ENCODE measurements at places on chromosomes 5 and 9. TPM values are rescaled to one million over a fixed set of nuclear protein-coding genes. Genes with fewer than 3 reads are reported as not detected.

PRR7 gene
- 16.8 TPM for total RNA-seq

LIX1 gene
- not detected for total RNA-seq

GRCh38 chr5:206406-206805, 11.5 kb downstream of the CCDC127 start:
- H3K4me3 ChIP-seq: no peak overlapping the region
- H3K27me3 ChIP-seq: peaks cover 2% of the 10 kb centered on the region
- no peak for DNase-seq
- H3K4me1 ChIP-seq: peaks cover 24% of the 10 kb centered on the region
- peaks cover 28% of the 10 kb centered on the region for H3K36me3 ChIP-seq

DNA sequence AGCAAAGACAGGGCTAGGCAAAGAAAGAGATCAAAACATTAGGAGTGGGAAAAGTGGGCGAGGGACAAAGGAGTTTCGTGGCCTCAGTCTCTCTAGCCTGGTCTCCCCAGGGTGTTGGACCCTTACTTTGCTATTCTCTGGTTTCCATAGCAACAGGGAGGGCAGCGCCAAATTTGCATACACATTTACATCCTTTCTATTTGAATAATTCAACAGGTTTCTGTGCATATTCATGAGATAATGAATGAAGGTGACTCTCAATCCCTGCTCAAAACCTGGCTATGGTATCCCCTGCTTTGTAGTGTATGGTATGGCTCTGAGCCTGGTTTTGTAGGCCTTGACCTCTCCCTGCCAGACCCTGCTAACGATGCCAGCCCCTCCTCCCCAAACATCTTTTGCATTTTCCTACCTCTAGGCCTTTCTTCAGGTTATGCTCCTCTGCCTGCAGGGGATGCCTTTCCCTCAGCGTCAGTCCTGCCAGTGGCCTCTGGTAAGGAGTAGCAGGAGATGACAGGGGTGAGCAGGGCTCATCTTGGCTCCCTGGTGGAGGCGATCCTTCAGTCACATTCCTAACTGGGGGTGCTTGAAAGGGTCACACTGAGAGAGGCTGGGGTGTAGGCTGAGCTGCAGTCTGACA, 9.8 kb downstream of the RPP25L start:
- H3K4me3 ChIP-seq: no peak overlapping the region
- DNase-seq: no peak
- H3K4me1 ChIP-seq: no peaks in the 10 kb centered on the region
- no peaks in the 10 kb centered on the region for H3K36me3 ChIP-seq
- peaks cover 27% of the 10 kb centered on the region for H3K27me3 ChIP-seq
- no peak overlapping the region for H3K27ac ChIP-seq

DNA sequence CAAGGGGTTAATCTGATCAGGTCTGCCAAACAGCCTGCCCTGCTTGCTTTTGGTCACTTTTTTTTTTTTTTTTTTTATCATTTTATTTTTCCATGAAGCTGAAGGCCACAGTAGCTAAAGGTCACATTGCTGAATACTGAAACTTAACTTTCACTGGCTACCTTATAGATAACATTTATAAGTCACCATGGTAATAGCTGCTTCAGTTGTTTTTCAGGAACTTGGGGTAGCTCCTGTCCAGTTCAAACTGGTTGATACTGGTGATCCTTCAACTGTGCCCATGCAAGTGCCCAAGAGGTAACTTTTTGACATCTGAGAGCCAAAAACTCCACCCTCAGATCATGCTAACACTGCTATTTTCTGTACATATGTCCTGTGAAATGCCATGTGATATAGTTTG, 68.3 kb upstream of the RGS7BP start:
- no peak for DNase-seq
- H3K4me1 ChIP-seq: no peaks in the 10 kb centered on the region
- no peaks in the 10 kb centered on the region for H3K27me3 ChIP-seq
- no peak overlapping the region for H3K4me3 ChIP-seq
- no peak overlapping the region for H3K27ac ChIP-seq

DNA sequence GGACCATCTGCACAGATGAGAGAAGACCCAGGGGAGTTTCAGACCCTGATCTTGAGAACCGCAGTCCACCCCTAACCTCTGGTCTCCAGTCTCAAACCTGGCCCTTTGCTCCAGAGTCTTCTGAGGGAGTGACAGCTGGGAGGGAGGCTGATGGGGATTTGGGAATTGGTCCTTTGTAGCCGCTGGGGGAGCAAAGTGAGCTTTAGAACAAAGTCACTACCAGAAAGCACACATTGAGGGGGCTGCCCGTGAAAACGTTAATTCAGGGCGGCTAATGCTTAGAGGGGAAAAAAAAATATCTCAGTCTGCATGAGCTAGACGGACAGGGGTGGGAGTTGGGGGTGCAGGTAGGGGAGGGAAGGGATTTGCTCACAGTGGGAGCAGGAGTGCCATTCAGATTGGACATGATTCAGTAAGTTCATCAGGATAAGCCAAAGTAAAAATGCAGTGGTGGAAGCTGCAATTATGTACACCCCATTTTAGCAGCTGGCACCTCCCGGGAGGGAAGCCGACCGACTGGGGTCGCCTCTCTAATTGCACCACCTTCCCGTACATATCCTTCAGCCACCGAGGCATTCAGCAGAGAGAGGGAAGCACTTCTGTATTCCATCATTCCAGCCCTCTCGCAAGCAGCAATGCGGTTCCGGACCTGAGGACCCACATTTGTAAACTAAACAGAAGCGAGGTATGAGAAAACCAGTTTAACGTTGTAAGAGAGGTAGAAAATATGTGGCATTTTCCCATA, 123.4 kb upstream of the RETREG1 start:
- H3K27me3 ChIP-seq: peaks cover 8% of the 10 kb centered on the region
- H3K27ac ChIP-seq: no peak overlapping the region
- H3K4me3 ChIP-seq: no peak overlapping the region
- H3K4me1 ChIP-seq: peaks cover 68% of the 10 kb centered on the region
- DNase-seq: no peak

GRCh38 chr9:111963995-111964394, 67.4 kb downstream of the UGCG start:
- peaks cover 5% of the 10 kb centered on the region for H3K36me3 ChIP-seq
- peak overlapping the region; percentile 57 for H3K27ac ChIP-seq
- no peaks in the 10 kb centered on the region for H3K27me3 ChIP-seq
- H3K4me1 ChIP-seq: peaks cover 69% of the 10 kb centered on the region

- H3K4me1 ChIP-seq: no peaks in the 10 kb centered on the region
- H3K4me3 ChIP-seq: no peak overlapping the region
Measured at GRCh38 chr5:135478938-135479337, 26.8 kb upstream of the TIFAB start.

DNA sequence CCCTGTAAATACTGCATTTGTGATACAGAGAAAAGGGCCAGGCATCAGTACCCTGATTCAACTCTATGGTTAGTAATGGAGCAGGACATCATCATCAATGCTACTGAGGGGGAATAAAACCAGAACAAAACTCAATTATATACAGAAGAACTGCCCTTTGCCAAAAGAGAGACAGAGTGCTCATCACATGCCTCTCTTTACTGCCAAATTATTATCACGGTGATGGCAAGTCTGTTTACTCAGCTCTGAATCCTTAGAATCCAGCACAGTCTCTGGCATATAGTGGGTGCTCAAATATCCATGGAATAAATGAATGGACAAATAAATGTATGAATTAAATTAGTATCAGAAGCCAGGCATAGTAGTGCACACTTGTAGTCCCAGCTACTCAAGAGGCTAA, 130.2 kb downstream of the TTC39B start:
- no peak overlapping the region for H3K4me3 ChIP-seq
- no peaks in the 10 kb centered on the region for H3K27me3 ChIP-seq
- no peaks in the 10 kb centered on the region for H3K36me3 ChIP-seq
- H3K4me1 ChIP-seq: no peaks in the 10 kb centered on the region
